Activated CD4-positive, alpha-beta T cell treated with anti-CD3 and anti-CD28 coated beads, Interleukin-2, amount 50 U/mL, for 4 hours (primary cell): ENCODE measurements at places on chromosomes 3 and 15.

DNA sequence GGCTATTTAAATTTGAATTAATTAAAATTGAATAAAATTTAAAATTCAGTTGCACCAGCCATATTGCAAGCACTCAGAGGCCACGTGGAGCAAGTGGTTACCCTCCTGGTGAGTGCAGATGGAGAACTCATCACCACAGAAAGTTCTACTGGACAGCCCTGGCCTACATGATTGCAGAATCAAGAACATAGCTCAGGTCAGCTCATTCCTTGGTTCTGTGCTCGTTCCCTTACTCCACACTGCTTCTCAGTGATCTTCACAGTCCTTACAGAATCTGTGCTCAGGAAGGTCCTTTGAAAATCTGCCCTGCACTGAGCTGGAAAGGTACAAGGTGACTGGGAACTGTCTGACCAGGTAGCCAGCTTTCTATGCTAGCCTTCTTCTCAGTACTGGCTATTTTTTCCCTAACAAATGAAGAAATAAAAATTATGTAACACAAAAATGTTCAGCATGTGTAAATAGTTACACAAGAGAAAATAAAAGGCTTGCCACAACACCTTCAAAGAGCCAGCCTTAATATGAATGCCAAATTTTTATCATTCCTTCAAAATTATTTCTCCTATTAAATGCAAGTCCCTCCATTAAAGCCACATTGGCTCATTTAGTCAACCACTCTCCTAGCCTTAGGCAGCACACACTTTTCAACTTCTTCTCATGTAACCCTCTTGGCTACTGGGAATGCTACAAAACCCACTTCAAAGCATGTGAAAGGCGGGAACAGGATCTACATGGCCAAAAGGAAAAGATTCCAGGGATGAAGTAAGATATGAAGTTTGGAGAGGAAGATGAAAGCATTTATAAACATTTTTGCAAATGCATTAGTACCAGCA is 326.4 kb upstream of the WNT5A start:
- no peak for DNase-seq

DNA sequence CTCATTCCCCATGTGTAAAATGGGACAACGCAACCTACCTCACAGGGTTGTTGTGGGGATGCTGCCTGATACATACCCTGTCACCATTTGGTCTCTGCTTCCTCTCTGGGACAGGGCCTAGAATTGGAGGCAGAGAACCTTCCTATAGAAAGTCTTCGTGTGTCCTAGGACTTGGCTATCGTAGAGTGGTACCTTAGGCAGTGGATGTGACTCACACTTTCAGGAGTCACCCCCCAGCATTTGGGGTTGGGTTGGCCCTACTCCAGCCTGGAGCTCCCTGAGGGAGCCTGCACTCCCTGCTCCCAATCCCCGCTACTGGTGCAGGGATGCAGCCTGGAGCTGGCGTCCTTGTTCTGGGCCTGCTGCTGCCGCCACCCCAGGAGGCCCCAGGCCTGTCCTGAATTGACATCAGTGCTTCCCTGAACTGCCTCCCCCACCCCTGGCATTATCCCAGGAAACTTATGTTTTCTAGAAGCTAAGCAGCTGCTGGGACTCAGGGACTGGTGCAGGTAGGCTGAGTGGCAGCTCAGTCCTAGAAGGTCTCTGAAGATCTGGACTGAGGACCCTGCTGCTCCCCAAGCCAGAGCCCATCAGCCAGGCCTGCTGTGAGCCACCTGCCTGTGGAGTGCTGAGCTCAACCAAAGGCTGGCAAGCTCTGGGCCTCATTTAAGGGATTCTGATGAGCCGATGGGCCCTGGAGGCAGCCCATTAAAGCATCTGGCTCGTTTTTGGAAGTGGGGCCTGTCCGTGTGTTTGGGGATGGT is 9.9 kb downstream of the C15orf39 start:
- no peak for DNase-seq

DNA sequence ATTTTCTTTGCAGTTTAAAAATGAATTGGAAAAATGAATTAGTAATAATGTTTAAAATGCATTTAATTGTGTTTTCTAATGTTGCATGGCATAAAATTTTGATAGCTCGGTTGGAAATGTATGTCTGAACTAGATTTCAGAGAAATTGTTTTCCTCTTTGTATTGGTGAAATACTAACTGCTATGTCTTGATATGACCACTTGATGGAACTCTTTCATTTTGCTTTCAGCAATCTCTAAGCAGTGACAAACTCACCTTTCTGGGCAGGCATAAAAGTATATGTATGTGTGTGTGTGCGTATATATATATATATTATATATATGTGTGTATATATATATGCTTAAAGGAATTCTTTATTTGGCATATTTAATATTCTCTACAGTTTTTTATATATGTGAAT is 239.3 kb upstream of the ZNF717 start:
- DNase-seq = no peak

- no peak for DNase-seq
Measured at GRCh38 chr3:41682996-41683395, 278.9 kb downstream of the ULK4 start.

DNA sequence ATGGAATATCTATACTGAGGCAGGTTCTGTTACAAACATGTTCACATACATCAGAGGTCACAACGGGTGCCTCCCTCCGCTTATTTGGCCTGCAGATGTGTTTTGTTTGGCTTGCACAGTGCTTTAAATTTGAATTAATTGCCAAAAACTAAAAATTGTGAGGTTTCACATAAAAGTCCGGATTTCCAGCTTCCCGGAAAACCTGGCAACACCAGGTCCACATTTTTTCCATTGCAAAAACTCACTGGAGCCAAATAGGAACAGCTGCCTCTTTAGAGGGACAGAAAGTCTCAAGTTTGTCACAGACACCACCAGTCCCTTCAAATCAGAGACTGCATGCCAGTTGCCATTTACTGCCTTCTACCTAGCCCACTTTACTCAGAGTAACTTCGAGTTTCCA is 205.9 kb upstream of the MDFIC2 start:
- DNase-seq = no peak
